Purkinje cell (primary cell): ENCODE measurements at places on chromosomes 2 and 18. TPM values are rescaled to one million over a fixed set of nuclear protein-coding genes. Genes with fewer than 3 reads are reported as not detected.

Gene PLEK
- polyA plus RNA-seq, result 0.15 and 0.19 TPM in 2 replicates

Gene SCN7A
- 0.34 TPM in 1 of 2 replicates, not detected in the other for polyA plus RNA-seq

Gene MARCHF4
- 0.17 and 0.24 TPM in 2 replicates for polyA plus RNA-seq

Gene PDIA6
- 72.3 and 84.9 TPM in 2 replicates for polyA plus RNA-seq

Gene DNAH7
- polyA plus RNA-seq, result 2.3 and 3.9 TPM in 2 replicates

Gene MRO
- polyA plus RNA-seq, result 0.71 and 1.2 TPM in 2 replicates

Gene UGP2
- 151 and 154 TPM in 2 replicates for polyA plus RNA-seq

Gene TMEM169
- 1.9 and 2.9 TPM in 2 replicates for polyA plus RNA-seq

Gene MAL
- polyA plus RNA-seq, result 60.2 and 73.7 TPM in 2 replicates

Gene AMER3
- polyA plus RNA-seq, result 0.70 and 1.2 TPM in 2 replicates

Gene DES
- polyA plus RNA-seq, result not detected in 2 replicates

Gene POTEE
- not detected in 2 replicates for polyA plus RNA-seq
